Activated naive CD4-positive, alpha-beta T cell treated with Interleukin-2 at 50 U/mL for 16 hours (primary cell): ENCODE measurements at places on chromosomes 13 and 19.

- DNase-seq: no peak
Measured at GRCh38 chr13:50735071-50735470, 108.4 kb downstream of the DLEU7 start.

- no peak for DNase-seq
Measured at GRCh38 chr19:15506074-15506571, 2.2 kb upstream of the CYP4F22 start.

DNA sequence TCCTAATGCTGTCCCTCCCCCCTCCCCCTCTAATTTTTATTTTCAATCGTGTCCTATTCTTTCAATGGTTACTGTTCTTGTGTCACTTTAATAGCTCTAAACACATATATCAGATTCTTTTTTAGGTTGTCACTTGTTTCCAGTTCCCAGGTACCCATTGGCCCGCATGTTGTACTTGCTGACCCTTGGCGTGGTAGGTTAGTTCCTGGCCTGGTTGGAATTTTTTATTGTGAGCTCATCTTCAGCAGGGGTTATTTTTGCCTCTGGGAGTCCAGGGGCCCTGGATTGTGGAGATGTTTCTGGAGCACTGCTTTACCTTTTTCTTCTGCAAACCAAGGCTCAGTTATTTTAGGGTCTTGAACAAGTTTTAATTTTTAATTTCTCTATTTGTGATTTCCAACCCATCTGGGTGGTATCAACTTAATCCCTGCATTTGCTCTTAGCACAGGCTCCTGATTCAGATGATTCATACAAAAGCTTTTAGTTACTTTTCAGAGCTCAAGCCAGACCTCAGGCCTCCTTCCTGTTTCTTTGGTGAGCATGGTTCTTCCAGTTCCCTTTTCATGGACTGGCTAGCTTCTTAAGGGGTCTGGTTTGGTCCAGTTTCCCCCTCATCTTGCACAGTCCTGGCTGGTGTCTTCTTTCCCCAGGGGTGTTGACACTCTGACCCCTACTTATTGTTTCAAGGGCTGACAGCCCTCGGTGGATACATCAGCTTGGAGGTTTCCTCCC is 220.5 kb downstream of the TM9SF2 start:
- DNase-seq: no peak

GRCh38 chr19:43711751-43712355 is 4.0 kb upstream of the IRGC start:
- DNase-seq: no peak

DNA sequence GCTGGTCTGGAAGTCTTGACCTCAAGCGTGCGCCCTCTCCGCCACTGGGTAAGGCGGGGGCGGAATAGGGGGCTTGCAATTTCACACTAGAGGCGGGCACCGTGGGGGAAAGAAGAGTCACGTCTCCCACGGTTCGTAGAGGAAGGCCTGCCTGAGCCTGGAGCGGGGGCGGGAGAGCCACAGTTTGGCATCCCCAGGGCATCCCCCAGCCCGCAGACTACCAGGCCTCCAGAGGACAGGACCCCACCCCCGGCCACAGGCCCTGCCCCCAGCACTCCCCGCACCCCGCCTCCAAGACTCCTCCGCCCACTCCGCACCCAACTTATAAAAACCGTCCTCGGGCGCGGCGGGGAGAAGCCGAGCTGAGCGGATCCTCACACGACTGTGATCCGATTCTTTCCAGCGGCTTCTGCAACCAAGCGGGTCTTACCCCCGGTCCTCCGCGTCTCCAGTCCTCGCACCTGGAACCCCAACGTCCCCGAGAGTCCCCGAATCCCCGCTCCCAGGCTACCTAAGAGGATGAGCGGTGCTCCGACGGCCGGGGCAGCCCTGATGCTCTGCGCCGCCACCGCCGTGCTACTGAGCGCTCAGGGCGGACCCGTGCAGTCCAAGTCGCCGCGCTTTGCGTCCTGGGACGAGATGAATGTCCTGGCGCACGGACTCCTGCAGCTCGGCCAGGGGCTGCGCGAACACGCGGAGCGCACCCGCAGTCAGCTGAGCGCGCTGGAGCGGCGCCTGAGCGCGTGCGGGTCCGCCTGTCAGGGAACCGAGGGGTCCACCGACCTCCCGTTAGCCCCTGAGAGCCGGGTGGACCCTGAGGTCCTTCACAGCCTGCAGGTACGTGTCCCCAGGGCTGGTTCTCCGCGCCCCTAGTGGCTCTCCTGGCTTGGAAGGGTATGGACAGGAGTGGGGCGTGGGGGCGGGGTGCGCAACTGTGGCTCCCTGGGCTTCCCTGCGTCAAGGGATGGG is at the start of gene ANGPTL4:
Gene ANGPTL4, plus strand, starts transcription at position 353 of the 969 bp plus-strand sequence. Its CDS starts 167 bp downstream, at position 520.
- DNase-seq: peak; percentile 64

DNA sequence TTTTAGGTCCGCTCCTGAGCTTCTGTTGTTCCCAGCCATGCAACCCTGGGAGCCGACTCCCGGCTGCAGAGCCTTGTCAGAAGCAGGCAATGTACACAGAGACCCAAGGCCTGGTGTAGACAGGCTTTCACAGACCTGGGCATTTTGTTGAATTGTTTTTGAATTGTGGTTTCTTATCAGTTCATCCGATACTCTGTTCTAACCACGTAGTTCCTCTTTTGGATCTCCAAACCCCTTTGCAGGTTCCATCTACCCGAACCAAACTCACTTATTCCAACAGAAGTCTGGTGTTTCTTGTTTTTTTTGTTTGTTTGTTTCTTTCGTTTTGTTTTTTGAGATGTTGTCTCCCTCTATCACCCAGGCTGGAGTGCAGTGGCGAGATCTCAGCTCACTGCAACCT is 6.3 kb upstream of the NLRP2 start:
- DNase-seq: no peak
